ENCODE measurements at places on chromosomes 7 and 10.
A peak's percentile ranks its signal among the peaks of the same experiment; 100 is the strongest.

DNA sequence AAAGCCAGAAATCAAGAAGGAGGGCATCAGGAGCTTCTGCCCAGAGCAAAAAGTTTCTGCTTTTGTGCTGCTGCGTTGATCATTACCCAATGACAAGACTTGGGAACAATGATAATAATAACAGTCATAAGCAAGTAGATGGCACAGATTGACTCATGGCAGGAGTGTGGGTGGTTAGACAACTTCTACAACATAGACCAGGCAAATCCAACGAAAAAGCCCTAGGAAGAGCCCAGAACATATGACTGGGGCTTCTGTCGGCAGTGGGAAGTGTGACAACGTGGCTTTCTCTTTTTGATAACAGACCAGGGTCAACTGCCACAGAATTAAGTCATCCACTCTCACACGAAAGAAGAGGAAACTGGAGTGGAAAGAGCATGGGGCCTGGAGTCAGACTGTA, 85.4 kb upstream of the TRIL start:
- no peak for DNase-seq

DNA sequence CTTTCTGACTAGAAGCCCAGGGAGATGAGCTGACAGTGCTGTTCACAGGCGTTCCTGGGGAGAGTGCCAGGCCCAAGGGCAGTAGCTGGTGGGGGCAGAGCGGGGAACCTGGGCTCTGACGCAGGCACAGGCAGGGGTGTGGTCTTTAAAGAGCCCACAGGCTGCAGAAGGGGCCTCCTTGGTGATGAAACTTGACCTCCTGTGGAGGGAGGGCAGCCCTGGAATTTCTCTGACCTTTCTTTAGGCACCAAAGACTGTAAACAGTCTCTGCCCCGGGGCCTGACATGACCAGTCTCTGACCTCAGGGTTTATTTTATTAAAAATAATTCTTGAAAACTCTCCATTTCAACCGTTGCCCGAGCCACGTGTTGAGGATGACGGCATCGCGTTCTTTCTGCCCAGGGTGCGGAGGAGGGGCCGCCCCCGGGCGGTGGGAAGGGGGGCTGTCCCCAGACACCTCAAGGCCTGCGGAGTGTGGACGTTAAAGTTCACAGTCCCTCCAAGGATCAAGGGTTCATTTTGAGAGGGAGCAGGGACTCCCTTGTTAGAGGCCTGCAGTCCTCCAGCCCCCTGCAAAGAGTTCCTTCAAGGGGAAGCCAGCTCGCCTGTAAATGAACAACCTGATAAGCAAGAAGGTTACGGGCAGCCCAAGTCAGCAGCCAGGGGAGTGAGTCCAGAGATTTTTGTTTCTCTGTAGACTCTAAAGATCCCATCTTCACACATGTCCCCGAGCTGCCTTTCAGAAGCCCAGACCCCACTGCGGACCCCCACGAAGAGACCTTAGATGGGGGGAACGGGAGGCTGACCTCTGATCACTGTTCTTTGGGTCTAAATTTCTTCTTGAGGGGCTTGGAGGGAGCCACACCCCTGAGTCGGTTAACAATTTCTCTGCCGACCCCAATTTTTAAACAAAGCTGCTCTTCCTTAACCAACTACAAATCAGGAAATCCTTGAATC, 128.9 kb downstream of the VIPR2 start:
- no peak for DNase-seq

- DNase-seq, result no peak
These were observed 23.9 kb downstream of the ITGA8 start for GRCh38 chr10:15695852-15696251.

DNA sequence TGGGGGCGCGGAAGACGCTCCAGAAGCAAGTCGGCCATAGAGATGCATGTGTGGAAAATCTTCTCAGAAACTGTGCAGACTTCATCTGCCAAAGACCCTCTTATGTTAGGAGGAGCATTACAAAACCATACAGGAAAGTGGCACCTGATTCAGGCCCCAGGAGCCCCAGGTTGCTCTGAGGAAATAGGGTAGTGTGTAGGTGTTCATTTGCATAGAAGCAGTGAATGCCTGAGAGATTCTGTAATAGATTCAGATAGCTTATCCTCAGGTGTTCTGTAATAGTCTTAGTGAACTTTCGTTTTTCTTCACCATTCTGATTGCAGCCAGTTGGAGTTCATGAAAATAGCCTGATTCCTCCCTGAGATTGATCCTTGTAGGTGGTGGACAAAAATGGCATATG, 106.4 kb upstream of the GJD4 start:
- no peak for DNase-seq

DNA sequence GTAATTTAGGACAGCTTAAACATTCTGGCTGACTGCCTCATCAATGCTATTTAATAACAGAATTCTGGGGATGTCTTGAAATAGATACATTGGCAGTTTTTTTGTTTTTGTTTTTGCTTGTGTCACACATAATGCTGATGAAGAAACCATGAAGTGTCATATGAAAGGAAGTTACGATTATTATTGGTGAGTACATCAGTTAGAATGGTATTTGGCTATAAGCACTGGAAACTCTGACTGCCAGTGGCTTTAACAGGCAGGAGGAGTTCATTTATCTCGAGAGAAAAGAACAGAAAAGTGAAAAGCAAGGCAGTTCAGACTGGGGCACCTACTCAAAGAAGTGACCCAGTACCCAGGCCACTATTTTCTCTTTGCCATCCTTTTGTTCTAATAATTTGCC, 18.1 kb downstream of the LSM8 start:
- DNase-seq, result no peak

GRCh38 chr7:70736715-70737460, 395.1 kb upstream of the GALNT17 start:
- DNase-seq, result peak; percentile 72

GRCh38 chr10:72124381-72124780, 36.0 kb upstream of the SPOCK2 start:
- no peak for DNase-seq

- peak; percentile 66 for DNase-seq
These were observed 116.3 kb upstream of the GDF10 start for GRCh38 chr10:47183704-47184041.

DNA sequence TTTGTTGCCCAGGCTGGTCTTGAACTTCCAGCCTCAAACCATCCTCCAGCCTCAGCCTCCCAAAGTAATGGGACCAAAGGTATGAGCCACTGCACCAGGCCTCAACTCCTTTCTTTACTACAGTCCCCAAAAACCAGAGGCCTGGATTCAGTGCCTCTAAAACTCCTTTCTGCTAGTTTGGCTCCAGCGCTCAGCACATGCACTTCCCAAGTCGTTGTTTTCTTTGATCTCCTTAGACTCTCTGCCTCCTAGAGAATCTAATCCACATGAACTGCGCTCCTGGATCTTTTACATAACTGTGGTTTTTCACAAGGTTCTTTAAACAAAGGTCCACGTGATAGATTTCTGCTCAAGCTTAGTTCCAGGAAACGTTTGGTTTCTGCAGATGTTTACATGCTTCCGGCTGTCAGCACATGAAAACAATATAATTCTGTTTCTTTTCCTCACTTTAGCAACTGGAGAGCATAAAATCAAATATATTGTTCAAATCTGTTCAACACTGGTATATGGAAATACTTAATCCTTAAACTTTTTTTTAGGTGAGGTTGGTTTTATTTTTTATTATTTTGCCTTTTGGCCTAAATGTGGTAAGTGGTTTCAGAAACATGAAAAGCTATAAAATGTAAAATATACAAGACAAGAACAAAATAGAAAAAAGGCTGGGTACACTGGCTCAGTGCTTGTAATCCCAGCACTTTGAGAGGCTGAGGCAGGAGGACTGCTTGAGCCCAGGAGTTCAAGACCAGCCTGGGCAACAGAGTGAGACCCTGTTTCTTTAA, 270.5 kb upstream of the MKLN1 start:
- DNase-seq, result no peak

GRCh38 chr10:71304914-71305313, 14.1 kb upstream of the SLC29A3 start:
- no peak for DNase-seq

GRCh38 chr7:48528646-48529045, 357.4 kb downstream of the ABCA13 start:
- no peak for DNase-seq

- no peak for DNase-seq
These were observed 122.1 kb downstream of the HIP1 start for GRCh38 chr7:75616421-75617167.

GRCh38 chr10:66717231-66717981, 208.4 kb upstream of the LRRTM3 start:
- no peak for DNase-seq

DNA sequence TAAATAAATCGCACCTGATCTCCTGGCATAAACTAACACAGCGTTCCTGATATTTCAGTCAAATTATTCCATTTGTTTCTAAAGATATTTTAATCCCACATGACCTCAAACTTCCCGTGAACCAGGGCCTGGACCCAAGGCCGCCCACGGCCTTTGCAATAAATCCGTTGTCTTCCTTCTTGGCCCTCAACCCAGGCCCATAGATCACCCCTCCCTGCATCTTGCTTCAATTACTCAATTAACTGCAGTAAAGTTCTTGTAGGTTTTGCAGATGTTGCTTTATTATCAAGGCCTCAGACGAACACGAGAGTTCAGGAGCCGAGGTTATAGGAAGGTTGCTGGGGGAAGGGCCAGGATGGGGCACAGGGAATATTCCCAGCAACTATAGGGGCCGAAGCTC, 249.4 kb downstream of the RAB11FIP2 start:
- no peak for DNase-seq

DNA sequence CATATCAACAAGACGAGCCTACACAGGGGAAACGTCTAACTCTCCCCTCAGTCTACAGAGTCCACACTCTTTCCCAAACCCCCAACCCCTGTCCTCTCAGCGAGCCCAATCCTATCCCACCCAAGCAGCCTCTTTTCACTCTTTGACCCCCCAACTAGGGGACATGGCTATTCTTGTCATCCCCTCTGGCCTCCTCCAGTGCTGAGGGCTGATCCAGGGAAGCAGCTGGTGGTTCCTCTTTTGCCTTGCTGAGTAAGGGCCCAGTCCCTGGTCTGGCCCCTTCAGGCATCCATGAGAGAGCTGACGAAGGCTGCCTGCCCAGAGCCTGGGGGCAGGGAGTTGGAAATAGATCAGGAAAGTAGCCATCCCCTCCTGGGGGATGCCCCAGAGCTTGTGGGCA, 6.4 kb downstream of the NOBOX start:
- DNase-seq, result no peak

- DNase-seq, result no peak
These were observed 108.8 kb downstream of the AHR start for GRCh38 chr7:17407229-17407628.

DNA sequence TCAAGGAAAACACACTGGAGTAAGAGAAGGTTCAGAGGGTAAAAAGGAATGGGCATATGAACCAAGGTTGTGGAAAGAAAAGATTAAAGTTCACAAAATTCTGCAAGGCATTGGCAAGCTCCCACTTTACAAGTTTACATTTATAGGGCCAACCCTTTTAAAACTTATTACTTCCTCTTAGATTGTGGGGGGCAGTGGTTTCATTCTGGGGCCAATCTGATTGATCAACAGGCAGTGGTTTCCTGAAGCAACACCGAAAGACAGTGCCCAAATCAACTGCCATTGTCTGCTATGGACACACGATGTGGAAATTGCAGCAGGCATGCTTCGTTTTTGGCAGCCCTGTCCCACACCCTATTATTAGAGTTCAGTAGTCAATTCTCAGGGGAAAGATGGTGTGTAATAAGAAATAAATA, 154.0 kb downstream of the SGMS1 start:
- DNase-seq, result no peak

- no peak for DNase-seq
These were observed 561.7 kb upstream of the POM121L12 start for GRCh38 chr7:52473756-52474155.

- DNase-seq, result no peak
These were observed 683.9 kb downstream of the MAGI2 start for GRCh38 chr7:78769481-78770101.

DNA sequence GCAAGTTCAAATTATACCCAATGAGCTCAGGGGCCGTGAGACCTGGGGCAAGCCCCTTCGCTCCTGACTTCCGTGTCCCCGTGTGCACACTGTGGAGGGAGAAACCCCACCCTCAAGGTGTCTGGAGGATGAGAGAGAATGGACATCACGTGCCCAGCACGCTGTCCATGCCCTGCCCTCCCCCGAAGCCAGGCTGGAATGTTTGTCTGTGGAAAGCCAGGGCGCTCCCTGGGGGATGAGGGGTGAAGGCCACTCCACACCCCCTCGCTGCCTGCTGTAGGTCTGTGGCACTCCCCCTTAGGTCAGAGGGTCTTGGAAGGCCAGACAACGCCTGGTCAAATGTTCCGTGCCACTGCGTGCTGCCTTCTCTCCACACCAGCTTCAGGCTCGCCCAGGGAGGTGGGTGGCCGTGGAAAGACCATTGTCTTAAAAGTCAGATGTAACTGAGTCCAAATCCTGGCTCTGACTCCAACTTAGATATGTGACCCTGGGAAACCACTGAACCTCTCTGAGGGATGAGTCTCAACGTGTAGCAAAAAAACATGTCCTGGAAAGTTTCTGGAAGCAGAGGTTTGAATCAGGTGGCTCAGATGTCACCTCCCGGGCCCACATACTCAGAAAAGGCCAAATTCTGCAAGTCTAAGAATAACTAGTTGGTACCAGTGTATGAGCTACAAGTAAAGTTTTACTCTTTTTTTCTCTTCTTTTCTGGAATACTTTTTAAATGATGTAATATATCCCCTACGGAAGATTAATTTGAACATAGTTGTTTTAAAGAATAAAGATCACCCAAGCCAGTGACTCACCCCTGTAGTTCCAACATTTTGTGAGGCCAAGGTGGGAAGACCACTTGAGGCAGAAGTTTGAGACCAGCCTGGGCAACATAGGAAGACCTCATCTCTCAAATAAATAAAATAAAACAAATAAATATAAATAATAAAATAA, 24.9 kb downstream of the RCC1L start:
- DNase-seq, result no peak

- DNase-seq, result no peak
These were observed 59.2 kb downstream of the ADARB2 start for GRCh38 chr10:1678084-1678483.

GRCh38 chr10:63702092-63702491, 180.9 kb downstream of the REEP3 start:
- DNase-seq, result no peak

GRCh38 chr7:84913731-84914130, 273.1 kb downstream of the SEMA3D start:
- no peak for DNase-seq

GRCh38 chr10:75782463-75783248, 351.2 kb downstream of the LRMDA start:
- no peak for DNase-seq

Measured in RWPE1 (cell line).